ENCODE measurements at places on chromosomes 11 and 22.

GRCh38 chr22:39177456-39177775 is 24.9 kb upstream of the CBX7 start:
- DNase-seq, result no peak

DNA sequence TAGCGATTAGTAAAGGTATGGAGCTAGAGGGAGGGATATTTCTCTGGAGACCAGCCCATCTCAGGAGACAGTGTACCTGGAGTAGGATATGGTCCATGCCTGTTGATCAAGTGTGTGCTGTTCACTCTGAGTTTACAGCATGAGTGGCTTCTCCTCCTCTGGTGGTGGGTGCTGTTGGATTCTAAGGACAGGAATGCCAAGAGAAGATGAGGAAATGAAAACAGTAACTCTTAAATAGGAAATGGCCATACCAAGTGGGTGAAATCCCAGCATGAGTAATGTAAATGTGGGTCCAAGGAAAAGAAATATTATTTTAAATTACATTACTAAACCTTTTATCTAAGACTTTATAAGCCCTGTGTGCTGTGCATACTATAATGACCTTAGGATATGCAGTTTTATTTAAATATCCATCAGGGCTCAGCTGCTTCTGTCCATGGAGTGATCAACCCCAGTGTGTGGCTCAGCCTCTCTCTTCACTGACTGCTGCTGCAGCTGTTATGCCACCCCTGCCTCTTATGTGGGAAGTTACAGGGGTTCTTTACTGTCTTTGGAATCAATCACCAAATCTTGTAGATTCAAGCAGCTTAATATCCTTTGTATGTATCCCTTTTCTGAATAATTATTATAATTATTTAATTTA is 54.3 kb downstream of the FAT3 start:
- DNase-seq, result no peak

- DNase-seq, result peak; percentile 84
Observed at GRCh38 chr11:85759915-85760314, 51.0 kb downstream of the SYTL2 start.

DNA sequence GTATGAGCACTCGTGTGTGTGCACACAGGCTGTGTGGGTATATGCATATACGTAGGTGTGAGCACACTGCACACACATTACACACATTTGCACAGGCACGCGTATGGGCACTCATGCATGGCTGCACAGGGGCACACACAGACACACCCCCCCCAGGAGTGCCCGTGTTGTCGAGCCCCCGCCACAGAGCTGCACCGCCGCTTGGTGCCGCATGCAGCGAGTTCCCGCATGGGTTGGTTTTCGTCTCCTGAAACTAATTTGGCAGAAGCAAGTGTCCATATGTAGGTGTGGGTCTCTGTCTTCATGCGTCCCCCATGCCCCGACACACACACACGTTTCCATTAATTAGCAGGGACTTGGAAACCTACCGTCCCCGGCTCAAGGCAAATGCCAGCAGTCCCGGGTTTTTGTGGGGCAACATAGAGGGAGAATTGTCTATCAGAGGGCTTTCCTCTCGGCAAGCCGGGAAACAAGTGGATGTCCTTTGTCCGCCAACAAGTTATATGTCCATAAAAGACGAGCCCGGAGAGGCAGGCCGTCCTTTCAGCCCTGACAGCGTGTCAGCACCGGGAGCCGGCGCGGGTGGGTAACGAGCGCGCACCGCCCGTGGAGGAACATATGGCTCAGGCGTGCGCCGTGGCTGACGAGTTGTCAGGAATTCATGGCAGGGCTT is 1291.7 kb downstream of the BRD1 start:
- DNase-seq, result no peak

DNA sequence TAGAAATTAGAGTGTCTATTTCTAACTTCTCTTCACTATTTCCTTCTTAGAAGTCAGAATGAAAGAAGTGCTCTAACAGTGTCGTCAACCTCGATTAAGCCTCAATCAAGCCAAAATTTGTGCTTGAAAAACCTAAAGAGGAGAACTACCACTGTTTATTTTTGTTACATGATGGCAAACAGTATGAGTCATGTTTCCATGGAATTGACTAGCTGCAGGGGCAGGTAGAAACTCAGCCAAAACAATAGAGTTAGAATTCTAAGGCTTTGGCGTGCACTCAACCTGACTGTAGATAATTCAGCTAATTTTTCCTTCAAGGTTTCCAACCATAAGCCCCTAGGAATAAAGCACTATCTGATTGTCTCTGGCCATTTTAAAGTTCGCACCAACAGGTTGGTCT is 415.9 kb downstream of the ETS1 start:
- no peak for DNase-seq

- DNase-seq, result no peak
Observed at GRCh38 chr11:30821438-30821965, 235.3 kb upstream of the MPPED2 start.

DNA sequence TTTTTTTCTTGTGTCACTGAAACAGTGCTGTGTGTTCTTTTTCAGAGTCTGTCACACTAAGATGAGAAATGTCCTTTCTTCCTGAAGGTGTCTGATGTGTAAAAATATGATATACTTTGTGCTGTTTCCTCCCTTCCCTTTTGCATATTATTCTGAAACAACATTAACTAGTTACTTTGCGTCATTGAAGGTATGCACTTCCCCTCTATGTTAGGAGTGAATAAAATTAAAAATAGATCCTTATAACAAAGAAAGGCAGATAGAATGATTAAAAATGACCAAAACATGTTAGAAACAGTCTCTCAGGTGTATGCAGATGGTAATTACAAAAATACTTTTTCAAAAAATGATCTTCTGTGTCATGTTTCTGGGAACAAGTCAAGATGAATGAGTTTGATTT is 1.6 kb upstream of the RAB30 start:
- no peak for DNase-seq

- DNase-seq, result no peak
Observed at GRCh38 chr11:83571302-83571701, 285.1 kb upstream of the CCDC90B start.

- DNase-seq, result peak; percentile 31
Observed at GRCh38 chr11:107704451-107704850, 7.4 kb downstream of the SLN start.

DNA sequence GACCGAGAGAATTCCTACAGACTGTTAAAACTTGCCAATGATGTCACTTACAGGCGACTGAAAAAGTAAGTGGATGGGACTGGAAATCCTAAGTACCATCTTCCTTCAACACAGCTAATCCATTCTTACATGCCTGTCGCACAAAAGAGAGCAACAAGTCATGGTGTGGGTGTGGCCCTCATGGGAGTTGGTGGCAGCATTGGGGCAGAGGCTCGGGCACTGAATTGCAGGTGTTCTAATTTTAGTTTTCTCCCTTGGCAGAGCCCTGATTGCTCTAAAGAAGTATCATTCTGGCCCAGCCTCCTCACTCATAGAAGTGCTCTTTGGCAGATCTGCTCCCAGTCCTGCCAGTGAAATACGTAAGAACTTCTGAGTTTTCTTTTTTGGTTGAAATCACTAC is 4.6 kb downstream of the IGHMBP2 start:
- DNase-seq, result no peak
